Stimulated activated CD4-positive, alpha-beta T cell treated with anti-CD3 and anti-CD28 coated beads, Interleukin-12 subunit alpha, Interleukin-12 subunit beta, amount 100 ng/mL, for 24 hours (primary cell): ENCODE measurements at places on chromosomes 7 and 10.

- DNase-seq: no peak
Measured at GRCh38 chr7:80711531-80711930, 73.1 kb downstream of the CD36 start.

DNA sequence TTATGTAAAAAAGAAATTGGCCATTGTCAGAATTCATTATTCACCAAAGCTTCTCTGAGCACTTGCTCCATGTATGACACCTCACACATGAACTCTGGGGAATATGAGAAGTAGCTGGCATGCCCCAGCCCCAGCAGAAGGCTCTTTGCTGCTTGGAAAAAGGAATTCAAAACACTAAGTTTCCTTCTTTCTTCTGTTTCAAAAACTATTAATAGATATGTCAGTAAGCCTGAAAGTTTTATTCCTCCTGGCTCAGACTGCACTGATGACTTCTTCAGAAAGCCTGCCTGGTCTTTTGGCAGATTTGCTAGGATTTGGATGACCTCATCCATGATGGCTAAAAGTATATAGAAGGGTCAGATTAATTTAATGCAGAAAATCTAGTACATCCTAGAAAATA lies 511.0 kb downstream of the GFRA1 start:
- DNase-seq: no peak

GRCh38 chr7:47458057-47458456 lies 123.9 kb downstream of the TNS3 start:
- DNase-seq: no peak

DNA sequence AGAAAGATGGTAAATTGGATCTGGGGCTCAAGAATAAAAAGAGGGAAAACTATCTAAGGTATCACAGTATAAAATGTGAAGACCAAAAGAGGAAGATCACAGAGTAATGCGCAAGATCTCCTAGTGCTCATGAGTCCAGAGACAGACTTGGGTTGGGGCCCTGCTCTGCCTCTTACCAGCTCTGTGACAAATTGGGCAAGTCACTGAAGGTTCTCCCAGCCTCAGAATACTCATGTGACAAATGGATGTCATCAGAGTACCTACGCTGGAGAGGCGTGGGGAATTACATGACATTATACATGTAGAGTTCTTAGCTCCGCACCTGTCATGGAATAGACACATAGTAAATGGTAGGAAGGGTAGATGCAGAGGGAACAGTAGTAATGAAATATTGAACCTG lies 124.4 kb downstream of the DOCK4 start:
- no peak for DNase-seq

DNA sequence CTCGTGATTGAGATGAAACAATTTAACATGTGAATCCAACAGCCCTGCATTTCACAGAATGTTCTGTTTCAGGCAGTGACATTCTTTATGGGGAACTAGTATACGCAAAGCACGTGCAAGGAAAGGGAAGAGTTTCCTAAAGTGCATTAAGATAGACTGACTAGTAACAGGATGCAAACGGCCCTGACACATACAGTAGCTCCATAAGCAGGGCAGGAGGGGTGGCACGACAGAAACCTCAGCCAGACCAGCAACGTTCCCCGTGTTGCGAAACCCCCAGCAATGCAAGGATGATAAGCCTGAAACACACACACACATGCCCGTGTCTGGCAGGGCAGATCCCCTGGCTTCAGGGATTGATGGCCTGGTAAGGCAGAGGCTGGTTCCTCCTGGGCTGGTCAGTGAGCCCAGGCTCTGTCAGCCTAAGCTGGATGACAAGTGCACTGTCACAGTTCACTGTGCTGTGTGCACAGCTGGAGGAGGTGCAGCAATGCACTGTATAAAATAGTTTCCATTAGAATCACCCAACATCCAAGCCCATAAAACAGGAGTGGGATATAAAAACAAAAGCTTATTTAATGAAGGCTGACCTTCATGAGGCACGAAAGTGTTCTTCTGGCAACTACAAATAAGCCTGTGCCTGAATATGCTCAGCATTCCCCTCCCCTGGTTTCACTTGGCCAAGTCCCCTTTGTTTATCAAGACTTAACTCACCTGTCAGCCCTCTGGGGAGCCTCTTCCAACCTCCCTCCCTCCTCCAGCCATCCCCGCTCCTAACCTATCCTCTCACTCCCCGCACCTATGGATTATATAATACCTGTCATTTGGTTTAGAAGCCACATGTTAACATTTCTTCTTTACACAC lies 88.8 kb downstream of the GSAP start:
- DNase-seq: no peak

DNA sequence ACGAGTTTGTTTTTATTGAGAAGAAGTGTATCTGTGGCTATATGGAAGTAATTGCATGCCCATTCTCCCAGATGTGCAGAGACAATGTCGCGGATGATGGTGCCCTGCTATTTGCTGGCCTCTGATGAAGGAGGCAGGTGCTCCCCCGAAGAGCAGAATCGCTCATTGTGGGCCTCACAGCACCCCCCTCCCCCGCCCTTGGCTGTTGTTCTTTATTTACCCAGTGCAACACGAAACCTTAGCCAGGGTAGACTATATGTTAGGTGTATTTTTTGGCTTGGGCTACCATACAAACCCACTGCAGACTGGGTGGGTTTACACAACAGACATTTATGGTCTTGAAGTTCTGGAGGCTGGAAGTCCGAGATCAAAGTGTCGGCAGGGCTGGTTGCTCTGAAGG lies 3.4 kb upstream of the ADCY1 start:
- DNase-seq: no peak

GRCh38 chr10:76433161-76434005 lies 1002.0 kb downstream of the LRMDA start:
- no peak for DNase-seq

DNA sequence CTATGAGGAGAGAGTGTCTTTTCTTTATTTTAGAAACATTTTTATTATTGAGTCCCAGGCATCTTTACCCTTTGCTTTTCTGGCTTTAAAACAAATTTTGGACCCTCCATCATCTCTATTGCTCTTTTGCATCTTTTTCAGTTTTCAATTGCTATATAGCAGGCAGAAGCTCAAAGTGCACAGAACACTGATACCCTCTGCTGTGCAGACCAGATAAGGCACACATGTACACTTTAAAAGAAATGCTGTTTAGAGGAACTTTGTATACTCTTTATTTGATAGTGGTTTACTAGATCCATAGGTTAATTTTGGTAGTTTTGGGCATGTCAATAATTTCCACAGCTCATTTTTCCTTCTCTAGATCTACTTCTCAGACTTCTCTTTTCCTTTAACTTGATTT lies 324.2 kb downstream of the SH2D4B start:
- no peak for DNase-seq

GRCh38 chr10:5076615-5077014 lies 17.6 kb upstream of the AKR1C3 start:
- DNase-seq: no peak

DNA sequence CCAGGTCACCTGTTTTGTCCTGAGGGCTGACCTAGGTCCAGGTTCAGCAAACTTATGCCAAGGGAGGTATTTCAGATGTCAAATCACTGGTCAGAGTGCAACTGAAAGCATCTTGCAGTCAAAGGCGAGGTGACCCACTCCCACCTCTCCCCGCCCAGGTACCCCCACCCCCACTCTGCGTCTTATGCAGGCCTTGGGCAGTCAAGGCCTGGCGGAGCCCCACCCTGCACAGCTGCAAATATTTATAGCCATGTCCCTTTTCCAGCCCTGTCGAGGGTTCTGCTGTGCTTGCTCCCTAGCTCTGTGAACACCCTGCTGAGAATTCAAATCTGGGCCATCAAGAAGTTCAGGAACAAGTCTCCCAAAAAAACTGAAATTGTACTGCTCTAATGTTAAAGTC lies 40.6 kb upstream of the BMPR1A start:
- no peak for DNase-seq
